ENCODE measurements at places on chromosomes 13 and 19.

- DNase-seq, result no peak
These were observed 9.4 kb upstream of the SHISA2 start for GRCh38 chr13:26061256-26061655.

DNA sequence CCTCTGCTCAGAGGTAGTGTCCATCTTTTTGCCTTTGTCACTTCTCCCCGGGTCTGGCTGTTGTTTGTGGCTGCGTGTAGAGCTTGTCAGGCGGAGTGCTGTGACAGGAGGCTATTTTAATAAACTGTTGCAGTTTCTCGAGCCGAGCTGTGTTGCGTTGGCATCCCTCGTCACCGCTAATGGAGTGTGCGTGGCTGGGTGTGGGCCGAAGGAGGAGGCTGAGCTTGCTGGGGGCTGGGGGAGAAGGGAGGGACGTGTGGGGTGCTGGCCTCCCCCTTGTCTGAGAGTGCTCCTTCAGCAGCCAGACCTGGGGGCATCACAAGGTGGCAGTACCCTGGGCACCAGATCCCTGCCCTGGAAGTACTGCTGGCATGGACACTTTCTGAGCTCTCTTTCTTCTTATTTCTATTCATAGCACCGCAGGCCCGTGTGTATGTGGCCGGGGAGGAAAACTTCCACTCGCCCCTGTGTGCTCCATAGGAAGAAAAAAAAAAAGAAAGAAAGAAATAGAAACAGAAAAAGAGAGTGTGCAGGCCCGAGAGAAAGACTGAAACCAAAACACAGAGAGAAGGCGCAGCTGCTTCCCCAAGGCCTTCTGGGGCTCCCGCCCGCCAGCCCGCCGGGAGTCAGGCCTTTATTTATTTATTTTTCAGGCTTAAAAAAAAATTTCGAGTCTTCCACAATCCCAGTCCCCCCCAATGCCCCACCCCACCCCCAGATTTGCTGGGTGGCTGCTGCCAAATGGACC lies 27.0 kb downstream of the NFIX start:
- DNase-seq, result no peak

- no peak for DNase-seq
These were observed 5.3 kb downstream of the SLC27A1 start for GRCh38 chr19:17475541-17476115.

- no peak for DNase-seq
These were observed 965 bp downstream of the TTC9B start for GRCh38 chr19:40217027-40217810.

DNA sequence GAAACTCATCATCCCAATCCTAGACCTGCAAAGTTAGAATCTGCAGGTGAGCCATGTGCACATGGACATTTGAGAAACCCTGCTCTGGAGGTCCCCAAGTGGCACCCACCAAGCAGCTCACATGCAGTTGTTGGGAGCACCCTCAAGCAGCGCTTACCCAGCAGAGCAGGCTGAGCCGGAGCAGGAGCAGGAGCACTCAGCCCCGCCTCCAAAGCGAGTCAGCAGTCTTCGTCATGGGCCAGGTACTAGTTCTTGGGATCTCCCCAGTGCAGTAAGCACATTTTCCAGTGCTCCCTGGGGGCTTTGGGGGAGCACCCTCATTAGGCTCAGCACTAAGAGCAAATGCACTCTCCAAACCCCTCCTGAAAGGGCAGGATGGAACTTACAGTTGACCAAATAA lies 572.7 kb downstream of the IRS2 start:
- DNase-seq, result no peak

DNA sequence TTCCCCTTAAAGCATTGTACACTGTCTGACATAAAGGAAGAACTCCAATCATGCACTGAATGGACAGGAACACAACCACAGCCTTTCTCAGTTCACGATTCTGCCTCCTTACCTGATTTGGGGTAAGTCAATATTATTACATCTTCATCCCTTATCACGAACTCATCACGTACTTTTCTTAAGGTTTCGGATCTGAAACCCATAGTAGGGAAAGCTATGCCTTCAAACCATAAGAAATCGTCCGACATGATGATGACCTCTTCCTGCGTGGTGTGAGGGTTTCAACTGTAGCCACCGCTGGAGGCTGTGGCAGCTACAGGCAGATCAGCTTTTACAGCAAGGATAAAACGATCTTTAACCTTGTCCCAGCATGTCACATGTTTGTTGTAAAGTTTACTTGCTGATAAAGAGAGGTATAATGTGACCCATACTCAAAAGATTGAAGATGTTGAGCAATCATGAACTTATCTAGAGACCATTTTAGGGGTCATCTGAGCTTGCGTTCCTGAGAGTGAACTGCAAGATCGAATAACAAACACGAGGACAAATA lies at the start of gene SULT2A1:
Gene SULT2A1 (minus strand): TSS at position 306 of the 550 bp plus-strand sequence. CDS start 58 bp downstream, at position 248.
- no peak for DNase-seq

GRCh38 chr13:111541345-111541744 lies 220.9 kb downstream of the TEX29 start:
- DNase-seq, result no peak

Measured in activated CD4-positive, alpha-beta T cell treated with anti-CD3 and anti-CD28 coated beads, Interleukin-2, amount 50 U/mL, for 1 hour (primary cell).